A549 treated with dexamethasone at 1 μM for 4 hours (cell line): ENCODE measurements at places on chromosomes 12 and 14. TPM values are rescaled to one million over a fixed set of nuclear protein-coding genes. Genes with fewer than 3 reads are reported as not detected.

Gene TAC3
- 0.11 to 0.15 TPM in 2 of 5 replicates, not detected in the others for total RNA-seq

Gene FAM181A
- total RNA-seq: not detected in 5 replicates

Gene TCTN2
- 11.9 to 13.7 TPM (median 13.2 TPM) in 5 replicates for total RNA-seq

Gene ARHGDIB
- total RNA-seq: 0.83 to 1.5 TPM (median 1.3 TPM) in 5 replicates

Gene OAS3
- total RNA-seq: 18.5 to 27.2 TPM (median 26.1 TPM) in 5 replicates
